Stimulated activated CD8-positive, alpha-beta memory T cell treated with anti-CD3 and anti-CD28 coated beads, Interleukin-7, amount 100 ng/mL, for 4 hours (primary cell): ENCODE measurements at places on chromosomes 5 and 9.

DNA sequence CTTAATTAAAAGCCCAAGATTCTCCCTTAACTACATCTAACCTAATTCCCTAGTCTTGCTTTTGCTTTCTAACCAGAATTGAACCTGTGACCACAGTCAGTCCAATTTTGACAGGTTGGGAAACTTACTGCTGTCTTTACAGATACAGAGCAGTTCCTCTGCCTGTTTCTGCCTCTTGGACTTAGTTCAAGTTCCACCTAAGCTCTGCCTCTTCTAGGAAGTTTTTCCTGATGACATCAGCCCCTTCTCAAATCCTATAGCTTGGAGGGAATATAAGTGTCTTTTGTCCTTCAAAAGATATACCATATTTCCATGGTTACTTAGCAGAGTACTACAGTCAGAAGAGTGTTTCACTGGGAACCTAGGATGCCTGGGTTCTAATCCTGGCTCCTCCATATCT, 31.7 kb downstream of the BRINP1 start:
- DNase-seq = no peak

GRCh38 chr5:149338364-149338763, 6.9 kb upstream of the GRPEL2 start:
- DNase-seq = no peak

- DNase-seq = no peak
These were observed 116.5 kb downstream of the SLC1A3 start for GRCh38 chr5:36722900-36723299.

GRCh38 chr9:131277910-131278701, 1.8 kb upstream of the FAM78A start:
- DNase-seq = peak; percentile 59

DNA sequence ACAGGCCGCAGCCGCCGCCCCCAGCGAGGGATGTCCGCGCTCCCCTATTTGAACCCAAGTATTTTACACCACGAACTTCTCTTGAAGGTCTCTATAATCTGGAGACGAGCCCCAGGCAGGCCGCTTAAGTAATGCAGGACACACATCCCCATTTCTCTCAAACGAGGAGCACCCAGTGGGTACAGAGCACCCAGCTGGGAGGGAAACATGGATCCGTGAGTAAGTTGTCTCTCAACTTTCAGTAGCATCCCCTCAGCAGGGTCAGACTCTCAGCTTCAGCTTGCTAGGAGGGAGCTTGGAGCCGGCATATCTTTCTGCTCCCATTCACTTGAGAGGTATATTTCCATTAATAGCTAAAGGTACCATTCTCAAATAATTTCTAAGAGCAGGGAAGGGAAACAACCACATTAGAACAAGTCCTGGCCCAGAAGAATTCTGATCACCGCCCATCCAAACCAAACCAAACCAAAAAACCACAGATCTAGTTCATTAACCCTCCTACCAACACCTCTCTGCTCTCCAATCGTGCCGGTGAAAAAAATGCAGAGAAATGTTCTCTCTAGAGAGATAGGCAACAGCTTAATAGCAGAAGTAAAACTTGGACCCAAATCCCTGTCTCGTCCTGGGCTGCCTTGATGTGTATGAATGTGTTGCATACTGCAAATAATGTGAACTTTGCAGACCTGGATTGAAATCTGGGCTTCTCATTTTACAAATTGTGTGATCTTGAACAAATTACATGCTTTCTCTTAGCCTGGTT, 910 bp downstream of the TDRD7 start:
- no peak for DNase-seq

DNA sequence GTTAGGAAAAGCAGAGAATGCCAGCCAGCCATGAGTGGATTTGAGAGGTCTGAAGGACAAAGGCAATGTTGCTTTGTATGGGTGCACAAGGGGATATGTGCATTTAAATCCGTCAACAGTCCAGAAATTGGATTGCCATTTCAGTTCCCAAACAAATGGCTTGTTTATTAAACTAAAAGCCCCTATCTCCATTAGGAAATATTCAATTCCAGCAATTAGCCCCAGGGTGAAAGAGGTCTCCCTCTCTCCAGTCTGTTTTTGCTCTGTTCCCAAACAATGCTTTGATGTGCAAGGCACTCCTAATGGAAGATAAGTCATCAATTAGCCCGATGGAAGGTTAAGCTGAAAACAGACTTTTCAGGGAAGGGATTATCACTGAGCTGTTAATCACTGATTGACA, 101.3 kb downstream of the C9orf152 start:
- DNase-seq = no peak

DNA sequence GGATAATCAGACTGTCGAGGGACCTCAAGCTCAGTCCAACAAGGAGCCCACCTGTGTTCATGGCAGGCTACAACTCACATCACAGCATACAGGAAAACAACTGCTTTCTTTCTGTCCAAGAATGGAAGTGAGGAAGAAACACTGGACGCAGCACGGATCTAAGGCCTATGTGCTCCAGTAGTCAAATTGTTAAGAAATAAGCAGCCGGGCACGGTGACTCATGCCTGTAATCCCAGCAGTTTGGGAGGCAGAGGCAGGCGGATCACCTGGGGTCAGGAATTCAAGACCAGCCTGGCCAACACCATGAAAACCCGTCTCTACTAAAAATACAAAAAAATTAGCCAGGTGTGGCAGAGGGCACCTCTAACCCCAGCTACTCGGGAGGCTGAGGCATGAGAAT, 427.8 kb downstream of the BNC2 start:
- DNase-seq = no peak

GRCh38 chr5:29321591-29321990, 1871.9 kb upstream of the CDH6 start:
- DNase-seq = no peak

GRCh38 chr9:131799177-131799823, 59.4 kb upstream of the RAPGEF1 start:
- DNase-seq = no peak

GRCh38 chr5:91302305-91302704, 80.8 kb downstream of the ARRDC3 start:
- no peak for DNase-seq

DNA sequence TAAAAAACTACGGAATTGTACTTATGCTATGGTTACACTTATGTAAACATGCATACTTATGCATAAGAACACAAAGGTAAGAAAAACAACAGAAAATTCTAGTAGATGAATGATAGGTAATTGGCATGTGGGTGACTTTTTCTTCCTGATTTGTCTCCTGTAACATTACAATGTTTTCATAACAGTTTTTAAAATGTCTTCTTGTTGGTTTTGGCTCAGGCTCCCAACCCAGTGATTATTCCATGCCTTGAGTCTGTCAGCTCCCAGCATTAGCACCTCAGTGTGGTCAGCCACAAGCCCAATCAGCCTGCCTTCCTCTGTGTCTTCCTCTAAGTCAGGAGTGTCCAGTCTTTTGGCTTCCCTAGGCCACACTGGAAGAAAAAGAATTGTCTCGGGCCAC, 7.9 kb upstream of the FOXE1 start:
- no peak for DNase-seq

GRCh38 chr5:9350301-9350797, 195.5 kb downstream of the SEMA5A start:
- no peak for DNase-seq

- no peak for DNase-seq
These were observed 691.4 kb downstream of the DNAH5 start for GRCh38 chr5:13253111-13253510.

GRCh38 chr9:2216591-2216990, 201.4 kb downstream of the SMARCA2 start:
- DNase-seq = no peak

DNA sequence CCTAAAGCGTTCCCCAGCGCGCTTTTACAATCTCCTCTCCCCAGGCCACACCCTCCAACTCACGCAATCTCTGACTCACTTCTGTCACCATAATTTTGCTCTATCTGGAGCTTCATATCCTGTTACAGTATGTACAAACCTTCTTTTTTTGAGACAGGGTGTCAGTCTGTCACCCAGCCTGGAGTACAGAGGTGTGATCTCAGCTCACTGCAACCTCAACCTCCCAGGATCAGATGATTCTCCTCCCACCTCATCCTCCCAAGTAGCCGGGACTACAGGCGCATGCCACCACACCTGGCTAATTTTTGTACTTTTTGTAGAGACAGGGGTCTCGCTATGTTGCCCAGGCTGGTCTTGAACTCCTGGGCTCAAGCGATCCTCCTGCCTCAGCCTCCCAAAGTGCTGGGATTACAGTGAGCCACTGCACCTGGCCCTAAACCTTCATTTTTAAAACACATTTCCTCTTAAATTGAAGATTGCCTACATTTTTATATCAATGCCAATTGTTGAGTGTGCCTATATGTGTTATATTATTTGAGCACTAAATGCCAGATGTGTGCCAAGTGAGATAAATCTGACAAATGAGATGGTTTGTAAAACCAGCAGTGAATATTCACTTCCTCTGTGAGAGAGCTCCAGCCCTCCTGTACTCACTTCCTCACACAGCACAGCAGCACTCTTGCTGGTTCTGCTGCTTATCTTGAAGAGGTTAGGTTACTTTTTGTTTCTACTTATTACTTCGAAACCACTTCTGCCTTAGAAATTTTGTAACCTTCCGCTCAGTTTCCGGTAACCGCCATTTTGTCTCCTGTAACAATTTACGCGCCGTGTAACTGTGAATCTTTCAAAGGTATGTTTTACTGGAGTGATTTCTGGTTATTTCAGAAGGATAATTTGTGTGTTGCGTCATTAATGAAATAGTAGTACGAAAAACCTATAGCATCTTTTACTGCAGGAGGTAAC, 57.9 kb downstream of the DOCK8 start:
- peak; percentile 65 for DNase-seq

- DNase-seq = no peak
These were observed 1.1 kb upstream of the IRF1 start for GRCh38 chr5:132491368-132492364.

DNA sequence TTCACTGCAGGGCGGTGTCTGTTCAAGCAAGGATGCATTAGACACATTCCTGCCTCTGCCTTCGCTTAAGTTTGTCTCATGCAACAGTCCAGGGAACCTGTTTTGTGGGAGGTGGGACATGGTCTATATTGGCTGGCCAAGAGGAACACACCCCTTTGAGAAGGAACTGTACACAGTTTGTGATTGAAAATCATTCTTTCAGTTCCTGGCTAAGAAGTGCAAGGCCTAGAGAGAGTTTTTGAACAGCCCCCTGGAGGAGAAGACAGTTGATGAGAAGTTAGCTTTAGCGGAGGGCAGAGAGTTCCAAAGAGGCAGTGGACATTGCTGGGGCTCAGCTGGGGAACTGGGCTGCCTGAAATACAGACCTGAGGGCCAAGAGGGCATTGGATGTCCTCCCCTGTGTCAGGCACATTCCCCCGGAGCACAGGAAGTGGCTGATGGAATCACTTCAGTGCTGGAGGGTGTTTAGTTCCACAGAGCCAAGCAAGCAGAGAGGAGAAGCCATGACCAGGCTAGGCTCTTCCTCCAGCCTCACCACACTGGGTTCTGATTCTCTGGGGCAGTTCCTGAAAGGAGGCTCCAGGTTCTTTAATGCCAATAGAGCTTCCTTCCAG, 66.6 kb downstream of the RGS3 start:
- DNase-seq = no peak

DNA sequence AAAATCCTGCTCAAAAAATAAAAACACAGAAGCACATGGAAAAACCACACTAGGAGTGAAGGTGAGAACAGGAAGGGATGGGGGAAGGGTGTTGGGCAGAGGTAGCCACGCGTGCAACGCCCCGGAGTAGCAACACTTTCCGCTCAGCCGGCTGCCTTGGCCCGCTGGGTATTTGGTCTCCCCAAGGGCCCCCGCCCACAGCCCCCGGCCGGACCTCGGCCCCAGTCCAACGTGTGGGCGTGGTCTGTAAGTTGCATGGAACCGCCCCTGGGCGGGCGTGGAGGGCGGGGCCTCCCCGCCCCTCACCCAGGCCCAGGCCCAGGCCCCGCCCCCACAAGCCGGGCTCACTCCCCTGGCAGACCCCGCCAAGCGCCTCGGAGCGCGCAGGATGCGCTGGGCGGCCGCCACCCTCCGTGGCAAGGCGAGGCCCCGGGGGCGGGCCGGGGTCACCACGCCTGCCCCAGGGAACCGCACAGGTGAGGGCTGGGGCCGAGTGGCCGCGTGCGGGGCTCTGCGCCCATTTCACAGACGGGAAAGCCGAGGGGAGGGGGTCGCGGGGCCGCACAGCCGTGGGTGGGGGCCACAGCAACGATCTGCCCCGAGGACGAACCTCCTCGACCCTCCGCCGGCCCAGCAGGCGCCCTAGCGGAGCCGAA, at the start of gene SUSD3:
Gene SUSD3, plus strand, starts transcription at position 347 of the 656 bp plus-strand sequence. Its CDS starts 42 bp downstream, at position 389.
- DNase-seq = peak; percentile 65

DNA sequence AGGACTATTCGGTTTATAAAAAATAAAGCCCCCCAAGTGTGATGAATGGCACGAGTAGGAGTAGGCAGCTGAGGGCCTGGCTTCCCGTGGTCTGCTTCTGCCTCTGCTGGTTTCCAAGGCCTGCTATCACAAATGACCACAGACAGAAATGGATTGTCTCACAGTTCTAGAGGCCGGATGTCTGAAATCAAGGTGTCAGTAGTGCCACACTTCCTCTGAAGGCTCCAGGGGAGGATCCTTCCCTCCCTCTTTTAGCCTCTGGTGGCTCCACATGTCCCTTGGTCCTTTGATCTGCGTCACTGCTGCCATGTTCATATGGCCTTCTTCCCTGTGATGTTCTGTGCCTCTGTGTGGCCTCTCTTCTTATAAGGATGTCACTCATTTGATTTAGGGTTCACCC, 15.1 kb downstream of the PRKACG start:
- DNase-seq = no peak

DNA sequence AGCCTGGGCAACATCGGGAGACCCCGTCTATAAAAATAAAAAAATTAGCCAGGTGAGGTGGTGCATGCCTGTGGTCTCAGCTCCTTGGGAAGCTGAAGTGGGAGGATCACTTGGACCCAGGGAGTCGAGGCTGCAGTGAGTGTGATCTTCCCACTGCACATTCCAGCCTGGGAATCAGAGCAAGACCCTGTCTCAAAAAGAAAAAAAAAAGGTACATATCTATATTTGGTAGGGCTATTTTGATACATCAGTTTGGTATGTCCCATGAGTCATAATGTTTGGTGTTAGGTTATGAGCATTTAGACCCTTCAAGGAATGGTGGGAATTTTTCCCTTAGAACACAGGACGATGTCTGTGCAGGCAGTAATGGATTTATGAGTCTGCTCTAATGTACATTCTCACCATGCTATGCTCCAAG, 55.3 kb upstream of the POU4F3 start:
- no peak for DNase-seq

GRCh38 chr9:132513416-132513815, 69.0 kb upstream of the BARHL1 start:
- no peak for DNase-seq

DNA sequence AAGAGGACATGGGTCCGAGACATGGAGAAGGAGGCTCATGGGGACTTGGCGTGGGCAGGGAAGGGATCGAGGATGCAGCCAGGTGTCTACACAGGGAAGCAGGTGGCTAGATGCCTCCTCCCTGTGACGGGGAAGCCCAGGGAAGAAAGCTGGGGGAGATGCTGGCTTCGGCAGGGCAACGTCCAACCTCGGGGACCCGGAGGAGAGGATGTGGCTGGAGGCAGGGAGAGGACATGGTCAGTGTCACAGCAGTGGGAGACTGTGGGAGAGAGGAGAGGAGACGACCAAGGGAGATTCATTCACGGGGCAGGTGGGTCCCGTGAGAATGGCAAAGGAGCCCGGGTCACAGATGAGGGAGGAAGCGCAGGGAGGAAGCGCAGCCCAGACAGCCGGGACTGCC, 73.2 kb upstream of the PHYKPL start:
- no peak for DNase-seq
